Muscle of leg (tissue), 16 donors: ENCODE measurements at places on chromosomes 1 and 21.

DNA sequence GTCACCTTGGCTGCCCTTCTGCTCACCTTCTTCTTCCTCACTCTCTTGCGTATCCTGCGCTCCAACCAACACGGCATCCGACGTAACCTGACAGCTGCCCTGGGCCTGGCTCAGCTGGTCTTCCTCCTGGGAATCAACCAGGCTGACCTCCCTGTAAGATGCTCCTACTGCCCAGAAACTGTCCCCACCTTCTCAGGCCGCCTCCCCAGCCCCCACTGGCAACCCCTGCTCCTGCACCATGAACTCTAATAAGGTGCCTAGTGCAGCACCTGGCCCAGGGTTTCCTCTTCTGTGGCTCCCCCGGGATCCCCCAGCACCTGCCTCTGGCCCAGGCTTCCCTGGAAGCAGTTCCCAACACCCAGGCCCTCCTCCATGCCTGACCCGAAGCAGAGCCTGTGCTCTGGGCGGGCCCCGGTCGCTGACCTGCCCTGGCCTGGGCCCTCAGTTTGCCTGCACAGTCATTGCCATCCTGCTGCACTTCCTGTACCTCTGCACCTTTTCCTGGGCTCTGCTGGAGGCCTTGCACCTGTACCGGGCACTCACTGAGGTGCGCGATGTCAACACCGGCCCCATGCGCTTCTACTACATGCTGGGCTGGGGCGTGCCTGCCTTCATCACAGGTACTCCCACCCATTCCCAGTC is 12.8 kb downstream of the PSRC1 start:
- no peak for DNase-seq

DNA sequence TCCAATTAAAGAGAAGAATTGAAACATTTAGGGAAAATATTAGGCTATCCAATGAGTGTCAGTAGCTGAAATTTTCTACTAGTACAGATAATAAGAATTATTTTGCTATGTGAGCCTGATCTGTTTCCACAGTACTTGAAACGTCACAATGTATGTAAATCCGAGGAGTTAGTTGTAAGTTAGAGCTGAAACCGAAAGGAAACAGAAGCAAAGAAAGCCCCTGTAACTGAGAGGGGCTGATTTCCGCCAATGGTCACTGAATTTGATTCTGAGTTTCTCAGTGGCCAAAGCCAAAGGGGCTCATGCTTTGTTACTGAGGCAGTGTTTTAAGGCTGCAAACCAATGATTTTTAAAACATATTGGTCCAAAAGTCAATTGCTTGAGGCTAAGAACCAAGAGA is 168.3 kb upstream of the DUSP10 start:
- no peak for DNase-seq

DNA sequence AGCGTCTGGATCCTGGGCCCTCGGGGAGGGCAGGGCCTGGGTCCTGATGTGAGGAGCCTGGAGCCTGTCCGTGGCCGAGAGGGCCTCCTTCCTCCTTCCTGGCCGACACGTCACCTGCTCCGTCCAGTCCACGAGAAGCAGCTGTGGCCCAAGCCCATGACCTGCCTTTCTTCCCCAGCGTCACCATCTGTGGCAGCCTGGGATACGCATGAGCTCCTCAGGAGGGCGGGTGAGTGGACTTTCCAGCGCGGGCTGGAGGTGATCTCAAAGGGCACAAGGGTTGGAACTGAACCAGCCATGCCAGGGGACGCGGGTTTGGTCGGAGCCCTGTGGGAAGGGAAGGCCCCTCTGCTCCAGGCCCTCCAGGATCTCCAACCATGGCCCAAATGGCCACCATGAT is 90.4 kb downstream of the DHRS3 start:
- DNase-seq: no peak

DNA sequence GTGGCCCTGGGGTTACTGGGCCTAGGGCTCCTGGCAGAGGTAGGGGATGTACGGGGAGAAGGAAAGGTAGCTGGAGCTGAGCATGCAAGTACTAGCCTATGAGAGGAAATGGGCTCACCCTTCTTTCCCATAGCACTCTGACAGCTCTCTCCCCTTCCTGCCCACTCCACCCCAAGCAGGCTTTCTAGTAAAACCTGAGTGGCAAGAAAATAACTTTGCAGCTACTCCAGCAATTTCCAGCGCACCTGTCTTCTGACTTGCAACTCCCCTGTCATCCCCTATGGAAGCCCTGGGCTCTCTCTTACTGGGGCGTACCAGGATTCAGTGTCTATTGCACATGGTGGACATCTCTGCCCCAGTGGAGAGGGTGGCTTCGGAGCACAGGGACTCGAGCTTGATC is 6.7 kb upstream of the IVL start:
- no peak for DNase-seq

- DNase-seq: no peak
Measured at GRCh38 chr1:34131396-34132160, 33.5 kb downstream of the CSMD2 start.

- DNase-seq: peak; percentile 35
Measured at GRCh38 chr1:89310505-89310904, 37.8 kb upstream of the GBP5 start.

GRCh38 chr1:64956733-64957441 is 9.5 kb downstream of the JAK1 start:
- peak; percentile 38 for DNase-seq

GRCh38 chr1:110438893-110439292 is 12.1 kb upstream of the PROK1 start:
- DNase-seq: no peak

- DNase-seq: peak; percentile 73
Measured at GRCh38 chr1:83931658-83932253, 67.2 kb downstream of the TTLL7 start.

DNA sequence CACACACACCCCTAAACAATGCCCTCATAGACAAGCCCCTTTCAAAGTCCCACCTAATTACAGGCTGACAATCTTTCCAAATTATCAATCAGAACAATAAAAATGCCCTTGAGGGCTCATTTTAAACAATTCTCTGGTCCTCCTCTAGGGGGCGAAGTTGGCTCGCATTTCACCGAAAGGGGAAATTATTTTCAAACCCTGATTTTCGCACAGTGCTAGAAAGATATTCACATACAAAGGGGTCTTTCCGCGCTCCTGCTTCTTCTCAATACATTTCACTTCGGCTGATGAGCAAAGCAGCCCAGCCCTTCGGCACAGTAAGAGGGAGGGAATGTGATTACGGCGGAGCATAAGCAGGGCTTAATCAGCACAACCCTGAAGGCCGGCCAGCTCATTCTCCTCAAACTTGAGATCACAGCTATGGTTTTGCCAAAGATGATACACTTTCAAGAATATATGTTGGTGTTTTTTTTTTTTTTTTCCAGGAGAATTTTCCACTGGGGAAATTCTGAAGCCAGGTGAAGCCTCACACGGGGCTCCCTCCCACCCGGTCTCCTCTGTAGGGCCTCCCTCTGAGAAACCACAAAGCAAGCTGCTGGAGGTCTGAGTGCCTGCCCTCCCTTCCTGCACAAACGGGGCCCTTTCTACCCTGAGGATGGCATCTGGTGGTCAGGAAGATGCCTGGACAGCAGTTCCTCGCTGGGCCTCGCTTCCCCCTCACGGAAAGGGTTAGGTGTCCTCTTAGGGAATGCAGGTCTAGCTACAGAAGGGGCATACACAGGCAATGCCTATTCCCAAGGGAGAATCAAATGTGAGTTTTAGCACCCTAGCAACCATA is 66.9 kb downstream of the GNG12 start:
- DNase-seq: peak; percentile 86

GRCh38 chr1:40622936-40623629 is 42.4 kb downstream of the RIMS3 start:
- DNase-seq: no peak

DNA sequence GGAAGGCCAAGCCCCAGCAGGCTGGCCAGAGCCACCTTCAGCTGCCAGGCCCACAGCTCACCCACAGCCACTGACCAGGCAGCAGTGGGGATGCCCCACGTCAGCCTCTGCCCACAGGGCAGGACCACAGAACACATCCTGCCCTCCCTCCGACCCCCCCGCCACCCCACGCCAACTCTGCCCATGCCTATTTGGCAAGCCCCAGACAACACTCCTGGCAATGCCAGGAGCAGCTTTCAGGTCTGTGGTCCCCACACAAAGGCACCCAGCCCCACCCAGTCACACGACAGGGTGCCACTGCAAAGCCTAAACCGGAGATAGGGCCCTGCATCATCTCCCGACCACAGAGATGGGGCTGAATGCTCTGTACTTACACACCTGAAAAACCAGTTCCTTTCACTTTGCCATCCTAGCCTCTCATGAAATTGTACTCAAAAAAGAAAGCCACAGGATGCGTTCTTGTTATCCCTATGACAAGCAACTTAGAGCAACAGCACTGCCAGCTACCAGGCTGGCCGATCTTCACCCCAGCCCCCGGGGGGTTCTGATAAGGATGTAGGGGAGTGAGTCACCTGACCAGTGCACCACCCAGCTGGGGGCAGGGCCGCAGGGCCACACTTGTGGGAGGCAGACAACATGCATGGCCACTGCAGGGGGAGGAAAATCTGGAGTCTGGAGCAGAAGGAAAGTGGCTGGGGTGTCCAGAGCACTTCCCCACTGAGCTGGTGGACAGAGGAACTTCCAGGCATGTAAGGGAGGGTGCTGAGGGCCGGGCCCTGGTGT is 36.2 kb downstream of the UBE2G2 start:
- no peak for DNase-seq

GRCh38 chr21:46546799-46547198 is 58.1 kb downstream of the S100B start:
- DNase-seq: no peak
